ENCODE measurements at places on chromosomes 6 and 20. TPM values are rescaled to one million over a fixed set of nuclear protein-coding genes. Genes with fewer than 3 reads are reported as not detected.

- DNase-seq: no peak
Observed at GRCh38 chr6:42967228-42967627, 6.7 kb downstream of the GNMT start.

- no peak for DNase-seq
Observed at GRCh38 chr6:157135691-157136090, 187.6 kb downstream of the TMEM242 start.

Gene KIFC1
- total RNA-seq: 0.27 TPM

DNA sequence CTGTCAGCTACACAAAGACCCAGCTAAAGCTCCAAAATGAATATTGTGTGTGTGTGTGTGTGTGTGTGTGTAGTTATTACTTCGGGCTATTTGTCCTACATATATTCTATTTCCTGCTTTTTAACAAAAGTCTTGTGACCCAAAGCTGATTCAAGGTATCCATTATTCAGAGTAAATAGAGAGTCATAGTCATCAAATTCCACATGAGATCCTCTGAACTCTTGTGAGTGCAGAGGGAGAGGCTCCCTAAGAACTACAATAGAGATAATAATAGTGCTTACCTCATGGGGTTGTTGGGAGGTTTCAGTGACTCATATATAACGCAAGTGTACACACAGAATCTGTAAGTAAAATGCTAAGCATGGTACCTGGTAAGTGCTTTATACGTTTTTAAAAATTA, 95.6 kb upstream of the SHLD1 start:
- DNase-seq: no peak

DNA sequence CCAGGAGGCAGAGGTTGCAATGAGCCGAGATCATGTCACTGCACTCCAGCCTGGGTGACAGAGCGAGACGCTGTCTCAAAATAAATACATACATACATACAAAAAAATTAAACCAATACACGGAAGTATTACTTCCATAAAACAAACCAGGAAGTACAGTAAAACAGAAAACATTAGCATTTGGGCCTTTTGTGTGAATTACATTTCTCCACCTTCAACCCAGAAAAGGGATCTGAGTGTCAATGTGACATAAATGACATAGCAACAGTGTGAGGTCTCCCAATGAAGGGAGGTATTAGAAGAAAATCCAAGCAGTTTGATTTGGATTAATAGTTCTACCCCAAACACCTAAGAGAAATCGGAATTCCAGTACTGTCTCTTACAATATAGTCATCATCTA, 10.1 kb downstream of the CSNK2A1 start:
- DNase-seq: no peak

Gene PCK1
- total RNA-seq: 0.34 TPM

DNA sequence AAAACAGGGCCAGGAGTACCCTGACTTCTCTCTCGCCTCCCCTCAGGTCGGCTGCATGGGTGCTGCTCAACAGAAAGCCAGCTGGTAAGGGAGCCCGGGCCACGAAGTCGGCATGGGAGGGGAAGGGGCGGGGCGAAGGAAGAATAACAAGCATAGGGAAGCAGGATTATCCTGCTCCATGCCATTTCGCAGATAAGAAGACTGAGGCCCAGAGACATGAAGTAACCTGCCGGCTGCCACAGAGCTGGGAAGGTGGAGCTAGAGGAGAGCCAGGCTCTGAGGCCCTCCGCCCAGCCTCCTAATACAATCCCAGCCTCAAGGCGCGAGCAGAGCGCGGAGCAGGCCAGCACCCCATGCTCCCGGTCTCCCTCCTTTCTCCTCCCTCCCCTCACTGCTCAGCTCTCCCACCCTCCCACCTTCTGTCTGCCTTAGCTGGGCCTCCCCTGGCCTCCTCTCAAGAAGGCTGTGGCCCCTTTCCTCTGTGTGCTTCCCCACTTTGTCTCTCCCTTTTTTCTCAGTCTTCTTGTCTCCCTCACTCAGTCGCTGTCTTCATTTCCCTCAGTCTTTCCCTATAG, 13.2 kb upstream of the HMGA1 start:
- peak; percentile 61 for DNase-seq

- DNase-seq: no peak
Observed at GRCh38 chr20:50826121-50826520, 31.3 kb downstream of the BCAS4 start.

All from psoas muscle (tissue), 8 donors.